ENCODE measurements at places on chromosomes 1 and 21.

GRCh38 chr21:20997311-20997635 lies 936 bp upstream of the NCAM2 start:
- DNase-seq = no peak

GRCh38 chr1:41950820-41951219 lies 32.1 kb upstream of the HIVEP3 start:
- DNase-seq = no peak

DNA sequence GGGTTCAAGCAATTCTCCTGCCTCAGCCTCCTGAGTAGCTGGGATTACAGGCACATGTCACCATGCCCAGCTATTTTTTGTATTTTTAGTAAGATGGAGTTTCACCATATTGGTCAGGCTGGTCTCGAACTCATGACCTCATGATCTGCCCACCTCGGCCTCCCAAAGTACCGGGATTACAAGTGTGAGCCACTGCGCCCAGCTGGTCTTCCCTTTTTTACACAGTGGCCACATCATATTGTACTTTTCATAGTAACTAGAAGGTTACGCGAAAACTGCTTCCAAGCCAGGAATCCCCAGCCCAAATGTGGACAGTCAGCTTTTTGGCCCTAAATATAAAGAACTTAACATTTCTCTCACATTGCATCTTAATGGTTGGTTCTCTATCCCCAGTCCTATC lies 4.2 kb downstream of the VASH2 start:
- DNase-seq = no peak

DNA sequence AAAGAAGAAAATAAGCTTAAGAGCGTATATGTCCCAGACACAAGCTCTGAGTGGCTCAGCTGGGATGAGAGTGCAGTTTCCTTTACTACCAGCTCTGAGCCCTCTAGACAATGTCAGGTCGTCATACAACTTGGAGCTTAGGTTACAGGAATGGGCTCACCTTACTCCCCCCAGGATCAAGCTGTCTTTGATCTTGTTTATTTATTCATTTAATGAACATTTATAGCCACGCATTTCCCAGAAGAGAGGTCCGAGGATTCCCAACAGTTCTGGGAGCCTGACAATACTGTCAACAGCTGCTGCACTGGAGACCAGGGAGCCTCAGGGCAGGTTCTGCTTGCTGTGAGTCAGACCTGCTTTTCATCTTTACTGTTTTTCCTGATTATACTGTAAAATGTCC lies 378.9 kb downstream of the PLPP3 start:
- DNase-seq = no peak

DNA sequence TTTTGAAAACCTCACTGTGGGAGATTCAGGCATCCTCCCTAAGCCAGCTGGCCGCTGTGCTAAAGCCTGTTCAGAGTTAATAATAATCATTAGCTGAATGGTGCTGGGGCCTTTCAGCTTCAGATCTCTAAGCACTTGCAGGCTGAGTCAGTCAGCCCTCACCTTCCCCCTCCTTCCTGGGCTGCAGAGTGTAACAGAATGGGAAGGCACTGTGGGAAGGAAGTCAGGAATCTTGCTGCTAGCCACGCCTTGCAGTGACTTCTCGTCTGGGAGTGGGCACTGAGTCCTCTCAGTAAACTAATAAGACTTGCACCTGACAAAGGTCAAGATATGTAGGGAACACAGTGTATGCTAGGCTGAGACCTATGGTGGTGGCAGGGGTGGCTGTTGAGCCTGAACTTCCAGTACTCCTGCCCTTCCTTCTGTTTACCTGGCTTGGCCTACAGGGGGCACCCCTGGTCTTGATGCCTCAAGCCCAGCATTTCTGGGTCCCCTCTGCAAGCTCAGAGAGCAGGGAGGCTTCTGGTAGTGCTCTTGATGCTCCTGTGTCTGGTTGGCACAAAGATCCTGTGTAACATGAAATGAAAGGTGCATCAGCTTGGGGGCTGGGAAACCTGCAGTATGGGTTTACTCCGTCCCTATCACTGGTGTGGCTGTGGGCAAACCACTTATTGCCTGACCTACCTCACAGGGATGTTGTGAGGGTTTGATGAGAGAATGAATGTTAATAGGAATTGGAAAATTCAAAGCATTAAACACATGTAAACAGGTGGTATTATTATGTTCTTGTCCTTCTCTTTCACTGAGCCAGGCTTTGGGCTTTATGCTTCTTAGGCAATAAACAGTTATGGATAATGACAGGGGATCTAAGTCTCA lies 6.0 kb downstream of the CYB561D1 start:
- DNase-seq = no peak

- DNase-seq = no peak
These were observed 182.7 kb downstream of the LMX1A start for GRCh38 chr1:165173818-165174217.

DNA sequence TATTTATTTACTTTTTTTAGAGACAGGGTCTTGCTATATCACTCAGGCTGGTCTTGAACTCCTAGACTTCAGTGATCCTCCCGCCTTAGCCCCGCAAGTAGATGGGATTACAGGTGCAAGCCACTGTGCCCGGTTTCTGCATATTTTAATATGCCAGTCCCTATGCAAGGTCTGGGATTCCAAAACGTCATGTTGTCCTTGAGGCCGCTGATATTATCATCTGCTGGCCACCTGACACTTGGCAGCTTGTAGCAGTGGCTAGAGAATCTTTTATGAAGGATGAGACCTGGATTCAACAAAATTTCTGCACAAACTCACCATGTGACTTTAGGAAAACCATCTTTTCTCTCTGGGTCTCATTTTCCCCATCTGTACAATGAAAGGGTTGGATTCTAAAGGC lies 32.9 kb upstream of the OSBPL9 start:
- DNase-seq = no peak

GRCh38 chr1:87149241-87150041 lies 179.2 kb upstream of the LMO4 start:
- DNase-seq = peak; percentile 55

GRCh38 chr1:118484893-118485292 lies 299.9 kb upstream of the SPAG17 start:
- DNase-seq = no peak

DNA sequence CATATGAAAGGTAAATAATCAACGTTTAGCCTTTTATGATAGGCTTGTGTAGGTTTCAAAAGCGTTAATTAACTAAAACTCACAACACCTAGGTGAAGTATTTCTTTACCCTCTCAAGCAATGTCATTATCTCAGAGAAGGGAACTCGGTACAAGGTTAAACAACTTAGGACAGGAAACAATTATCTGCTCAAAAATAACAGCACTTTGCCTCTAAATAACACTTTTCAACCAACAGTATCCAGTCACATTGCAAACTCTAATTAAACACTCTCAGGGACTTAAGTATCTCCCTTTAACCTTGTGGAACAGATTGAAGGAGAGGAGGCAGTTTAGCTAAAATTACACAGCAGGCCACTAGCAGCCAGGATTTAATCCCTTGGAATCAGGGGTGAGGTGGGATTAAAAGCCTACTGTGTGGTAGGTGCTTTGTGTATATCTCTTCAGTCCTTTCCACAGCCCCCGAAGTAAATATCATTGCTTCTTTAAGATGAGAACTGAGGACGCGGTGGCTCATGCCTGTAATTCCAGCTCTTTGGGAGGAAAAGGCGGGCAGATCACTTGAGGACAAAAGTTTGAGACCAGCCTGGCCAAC lies 5.2 kb upstream of the AKNAD1 start:
- no peak for DNase-seq

- no peak for DNase-seq
These were observed 1.0 kb downstream of the FAM78B start for GRCh38 chr1:166165661-166166328.

DNA sequence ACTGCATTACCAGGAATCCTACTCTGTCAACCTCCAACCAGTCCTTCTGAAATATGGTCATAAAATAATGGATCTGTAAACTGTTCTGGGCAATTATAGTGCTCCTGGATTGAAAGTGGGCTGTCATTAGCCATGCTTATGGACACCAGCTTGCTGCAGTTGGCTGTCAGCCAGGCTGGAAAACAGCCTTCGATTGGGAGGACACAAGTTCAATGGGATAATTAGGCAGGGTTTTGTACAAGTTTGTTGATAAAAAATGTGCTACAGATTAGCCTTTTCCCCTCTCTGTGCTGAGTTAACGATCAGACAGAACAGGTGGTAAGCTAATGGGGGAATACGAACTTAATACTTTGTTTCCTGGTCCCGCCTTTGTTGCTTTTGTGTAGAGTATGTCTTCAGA lies 413.9 kb downstream of the DUSP10 start:
- no peak for DNase-seq

DNA sequence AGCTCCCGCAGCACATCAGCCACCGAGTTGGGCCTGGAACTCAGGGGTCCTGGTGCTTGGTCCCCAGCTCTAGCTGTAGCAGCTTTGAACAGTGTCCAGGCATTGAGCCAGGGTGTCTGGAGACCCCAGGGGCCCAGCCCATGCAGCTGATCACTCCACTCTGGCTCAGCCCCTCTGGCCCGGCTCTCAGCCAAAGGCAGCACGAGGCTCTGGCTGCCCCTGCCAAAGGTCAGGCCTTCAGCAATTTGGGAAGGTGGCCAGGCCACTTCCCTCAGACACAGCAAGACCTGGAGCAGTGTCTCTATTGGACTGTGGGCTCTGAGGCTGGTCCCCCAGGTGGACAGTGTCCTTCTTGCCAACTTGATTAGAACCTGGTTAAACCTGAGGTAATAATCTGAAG lies 34.4 kb upstream of the RNF19B start:
- DNase-seq = no peak

DNA sequence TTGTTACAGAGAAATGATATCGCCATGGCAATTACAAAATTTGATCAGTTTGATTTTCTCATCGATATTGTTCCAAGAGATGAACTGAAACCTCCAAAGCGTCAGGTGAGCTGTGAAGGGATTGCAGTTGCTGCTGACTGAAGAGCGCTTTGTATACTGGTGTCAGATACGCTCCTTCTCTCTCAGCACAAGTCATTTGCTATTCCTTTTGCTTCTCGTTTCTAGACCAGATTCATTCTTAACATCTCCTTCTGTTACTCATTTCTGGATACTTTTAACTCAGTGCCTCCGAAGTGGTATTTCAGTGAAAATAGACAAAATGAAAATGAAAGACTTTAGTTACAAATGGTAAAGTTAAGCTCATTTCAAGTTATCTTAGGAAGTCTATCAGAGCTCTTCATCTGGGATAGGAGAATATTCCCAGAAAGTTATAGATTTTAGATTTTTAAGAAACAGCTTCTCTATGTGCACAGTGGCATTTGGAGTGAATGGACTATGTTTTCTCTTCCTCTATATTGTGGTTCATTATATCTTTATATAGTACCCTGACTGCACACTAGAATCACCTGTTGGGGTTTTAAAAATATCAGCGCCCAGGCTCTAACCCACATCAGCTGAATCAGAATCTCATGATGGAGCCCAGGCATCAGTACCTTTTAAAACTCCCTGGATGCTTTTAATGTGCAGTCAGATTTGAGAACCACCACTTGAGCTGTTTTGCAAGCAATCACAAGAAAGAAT lies 30.3 kb upstream of the KCNQ4 start:
- no peak for DNase-seq

DNA sequence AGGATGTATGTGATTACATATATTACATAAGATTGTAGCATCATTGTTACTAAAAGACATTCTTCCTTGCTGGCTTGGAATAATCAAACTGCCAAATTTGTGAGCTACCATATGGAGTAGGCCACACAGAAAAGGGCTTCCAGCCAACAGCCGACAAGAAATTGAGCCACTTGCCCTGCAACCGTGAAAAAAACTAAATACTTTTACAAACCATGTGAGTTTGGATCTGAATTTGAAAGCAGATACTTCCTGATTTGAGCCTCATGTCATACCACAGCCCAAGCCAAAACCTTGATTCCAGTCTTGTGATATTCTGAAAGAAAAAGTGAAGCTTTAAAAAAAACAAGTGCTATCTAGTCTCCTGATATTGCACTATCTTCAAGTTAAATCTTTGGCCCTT lies 55.6 kb upstream of the PRMT6 start:
- DNase-seq = no peak

GRCh38 chr1:241707442-241707841 lies 55.4 kb downstream of the WDR64 start:
- no peak for DNase-seq

DNA sequence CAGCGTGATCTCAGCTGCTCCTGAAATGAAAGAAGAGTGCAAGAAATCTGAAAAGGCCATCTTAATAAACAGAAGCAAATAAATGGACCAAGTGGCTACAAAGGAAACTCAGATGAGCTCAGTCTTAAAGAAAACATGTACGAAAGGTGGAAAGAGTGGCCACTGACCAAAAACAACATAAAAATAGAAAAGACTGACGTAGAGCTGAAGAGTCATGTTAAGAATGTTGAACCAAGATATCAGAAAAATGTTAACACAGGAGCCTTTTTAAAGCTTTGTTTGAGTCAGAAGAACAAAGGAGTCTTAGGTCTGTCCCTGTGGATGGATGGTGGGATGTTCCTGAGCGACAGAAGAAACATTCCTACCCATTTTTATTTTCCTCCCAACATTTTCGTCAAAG lies 30.8 kb upstream of the ZNF648 start:
- no peak for DNase-seq

GRCh38 chr21:41481191-41481590 lies 26.8 kb downstream of the TMPRSS2 start:
- DNase-seq = peak; percentile 60
